Spleen (tissue), 13 donors: ENCODE measurements at places on chromosomes 6 and 20. TPM values are rescaled to one million over a fixed set of nuclear protein-coding genes. Genes with fewer than 3 reads are reported as not detected.

The RIPK1 gene
- total RNA-seq = 28.9 TPM

DNA sequence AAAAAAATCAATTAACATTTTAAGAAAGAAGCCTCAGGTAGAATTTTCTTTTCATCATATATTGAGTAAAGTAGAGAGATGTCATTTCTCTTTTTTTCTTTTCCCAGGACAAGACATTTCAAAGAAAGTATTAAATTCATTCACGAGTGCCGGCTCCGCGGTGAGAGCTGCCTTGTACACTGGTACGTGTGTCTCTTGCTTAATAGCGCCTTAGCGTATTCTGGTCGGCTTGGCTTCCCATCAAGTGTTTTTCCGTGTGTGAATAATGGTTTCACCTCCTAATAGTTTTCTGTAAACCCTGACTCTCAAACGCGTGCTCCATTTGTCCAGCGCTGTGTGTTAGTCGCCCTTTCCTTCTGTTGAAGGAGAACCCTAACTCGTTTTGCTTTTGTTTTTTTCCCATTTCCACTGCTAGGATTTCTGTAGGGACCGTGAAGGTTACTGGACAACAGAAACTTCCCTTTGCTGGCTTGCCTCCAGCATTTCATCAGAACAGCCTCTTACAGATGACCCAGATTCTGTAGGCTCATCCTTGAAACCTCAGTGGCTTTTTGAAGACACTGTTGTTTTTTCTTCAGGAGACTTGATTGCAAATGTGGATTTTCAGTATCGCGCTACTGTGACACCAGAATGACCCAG, 45.7 kb upstream of the IRF4 start:
- DNase-seq = peak; percentile 66
- peaks cover 41% of the 10 kb centered on the region for H3K4me1 ChIP-seq
- no peak overlapping the region for H3K4me3 ChIP-seq
- no peaks in the 10 kb centered on the region for H3K27me3 ChIP-seq
- no peak overlapping the region for H3K27ac ChIP-seq
- peaks cover 17% of the 10 kb centered on the region for H3K36me3 ChIP-seq

The C6orf58 gene
- not detected for total RNA-seq

The PCED1A gene
- total RNA-seq = 57.1 TPM

- no peaks in the 10 kb centered on the region for H3K36me3 ChIP-seq
- no peak overlapping the region for H3K27ac ChIP-seq
These were observed 750.5 kb downstream of the FRK start for GRCh38 chr6:115310156-115310555.

The TBXT gene
- total RNA-seq = not detected

DNA sequence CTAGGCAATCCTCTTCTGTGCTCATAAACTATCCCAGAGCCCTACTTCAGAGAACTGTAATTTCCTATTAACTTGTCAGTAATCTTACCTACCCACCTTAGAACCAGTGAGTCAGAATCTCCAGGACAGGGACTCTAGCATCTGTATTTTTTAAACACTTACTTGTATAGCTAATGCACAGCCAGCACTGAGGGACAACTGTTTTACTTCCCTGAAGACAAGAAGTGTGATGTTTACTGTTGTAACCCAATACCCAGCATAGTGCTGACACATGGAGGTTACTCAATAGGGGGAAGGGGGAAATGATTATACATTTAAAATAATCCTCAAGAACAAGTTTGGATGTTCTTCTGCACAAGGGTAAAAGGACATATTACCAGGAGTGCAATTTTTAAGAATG, 130.8 kb downstream of the BTBD9 start:
- no peaks in the 10 kb centered on the region for H3K36me3 ChIP-seq
- H3K27me3 ChIP-seq = no peaks in the 10 kb centered on the region
- H3K4me1 ChIP-seq = no peaks in the 10 kb centered on the region

The CCN6 gene
- total RNA-seq = not detected

DNA sequence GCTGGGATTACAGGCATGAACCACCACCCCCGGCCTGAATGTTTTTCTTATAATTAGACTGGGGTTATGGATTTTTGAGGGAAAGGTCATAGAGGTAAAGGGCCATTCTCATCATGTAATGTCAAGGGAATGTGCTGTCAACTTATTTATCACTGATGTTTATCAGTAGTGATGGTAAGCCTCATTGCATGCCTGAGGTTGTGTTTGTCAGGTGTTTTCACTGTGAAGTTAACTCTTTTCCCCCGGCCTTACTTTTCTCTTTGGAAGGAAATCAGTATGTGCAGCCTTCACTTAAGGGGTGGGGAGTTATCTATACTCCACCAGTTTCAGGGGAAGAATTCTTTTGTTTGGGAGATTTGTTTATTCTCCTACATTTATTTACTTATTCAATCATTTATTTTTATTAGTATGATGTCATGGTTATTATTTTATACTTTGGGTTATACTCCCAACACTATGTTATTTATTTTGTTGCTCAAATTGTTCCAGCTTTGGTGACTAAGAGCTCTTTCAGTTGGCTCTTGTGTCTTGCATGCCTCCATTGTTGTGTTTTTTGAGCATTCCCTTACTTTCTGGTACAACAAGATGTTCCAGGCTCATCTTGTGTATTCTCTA, 2.8 kb upstream of the SLC17A5 start:
- H3K4me3 ChIP-seq = no peak overlapping the region

DNA sequence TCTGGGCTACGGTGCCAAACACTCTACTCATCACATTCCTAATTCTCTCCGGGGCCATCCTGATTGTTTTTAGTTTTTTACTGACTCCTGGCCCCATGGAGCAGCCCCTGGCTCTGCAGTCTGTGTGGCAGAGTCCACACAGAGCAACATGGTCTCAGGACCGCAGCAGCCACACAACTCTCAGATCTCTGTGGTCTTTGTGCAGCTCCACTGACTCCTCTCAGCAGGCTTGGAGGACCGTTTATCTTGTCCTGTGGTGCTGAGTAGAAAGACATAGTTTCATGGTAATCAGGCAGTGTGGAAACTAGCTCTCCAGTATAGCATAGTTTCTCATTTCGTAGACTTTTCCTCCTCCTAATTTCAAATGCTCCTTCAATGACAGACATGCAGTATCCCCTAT, 168.4 kb downstream of the EDN1 start:
- H3K27me3 ChIP-seq = no peaks in the 10 kb centered on the region
- H3K36me3 ChIP-seq = no peaks in the 10 kb centered on the region
- no peak overlapping the region for H3K27ac ChIP-seq
- no peak overlapping the region for H3K4me3 ChIP-seq
- DNase-seq = no peak

DNA sequence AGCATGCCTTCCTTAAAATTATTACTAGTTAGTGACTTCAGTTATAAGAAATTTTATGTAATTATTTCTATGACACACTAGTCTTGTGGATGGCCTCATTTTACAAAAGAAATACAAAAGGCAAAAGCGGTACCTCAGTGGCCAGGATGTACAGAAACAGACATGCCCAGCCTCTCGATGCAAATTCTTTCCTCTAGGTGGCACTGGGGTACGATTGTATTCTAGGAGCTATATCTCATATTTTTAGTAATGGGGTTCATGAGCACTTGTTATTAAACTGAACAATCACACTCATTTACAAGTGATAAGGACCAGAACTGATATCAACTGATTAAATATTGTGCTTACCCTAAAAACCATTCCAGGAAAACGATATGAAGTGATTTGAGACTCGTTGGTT, 59.8 kb downstream of the SOD2 start:
- no peaks in the 10 kb centered on the region for H3K27me3 ChIP-seq
- no peak overlapping the region for H3K27ac ChIP-seq
- H3K36me3 ChIP-seq = no peaks in the 10 kb centered on the region
- DNase-seq = no peak

- H3K27me3 ChIP-seq = no peaks in the 10 kb centered on the region
- H3K4me3 ChIP-seq = no peak overlapping the region
- no peak for DNase-seq
- H3K27ac ChIP-seq = no peak overlapping the region
- H3K4me1 ChIP-seq = no peaks in the 10 kb centered on the region
- H3K36me3 ChIP-seq = no peaks in the 10 kb centered on the region
These were observed 215.4 kb upstream of the PREP start for GRCh38 chr6:105618247-105618646.

The CRIP3 gene
- total RNA-seq = 6.4 TPM

GRCh38 chr20:47317127-47317895, 39.2 kb downstream of the ZMYND8 start:
- peak overlapping the region; percentile 89 for H3K27ac ChIP-seq
- no peaks in the 10 kb centered on the region for H3K36me3 ChIP-seq
- DNase-seq = peak; percentile 85
- no peak overlapping the region for H3K4me3 ChIP-seq

GRCh38 chr6:110776413-110776812, 38.9 kb downstream of the CDK19 start:
- no peaks in the 10 kb centered on the region for H3K4me1 ChIP-seq
- no peaks in the 10 kb centered on the region for H3K36me3 ChIP-seq
- no peak overlapping the region for H3K27ac ChIP-seq
- H3K27me3 ChIP-seq = no peaks in the 10 kb centered on the region
- H3K4me3 ChIP-seq = no peak overlapping the region
